ENCODE measurements at places on chromosomes 6 and 20.
A peak's percentile ranks its signal among the peaks of the same experiment; 100 is the strongest.

DNA sequence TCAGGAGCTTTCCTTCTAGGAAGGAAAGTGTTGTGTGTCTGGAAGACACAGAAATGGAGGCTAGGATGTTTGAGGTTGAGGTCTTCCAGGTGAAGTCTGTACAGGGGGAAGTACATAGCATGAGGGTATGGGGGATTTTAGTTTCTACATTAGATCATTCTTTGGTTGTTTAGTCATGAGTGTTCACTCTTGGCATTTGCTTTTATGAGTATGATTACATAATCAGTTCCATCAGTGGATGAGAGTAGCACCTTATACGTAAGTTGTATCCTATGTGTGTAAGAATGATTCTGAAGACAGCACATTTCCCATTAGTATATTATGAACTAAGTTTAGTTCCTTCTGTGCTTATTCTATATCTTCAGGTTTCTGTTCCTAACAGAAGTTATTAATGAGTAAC lies 1.9 kb downstream of the CDYL start:
- DNase-seq: peak; percentile 72

DNA sequence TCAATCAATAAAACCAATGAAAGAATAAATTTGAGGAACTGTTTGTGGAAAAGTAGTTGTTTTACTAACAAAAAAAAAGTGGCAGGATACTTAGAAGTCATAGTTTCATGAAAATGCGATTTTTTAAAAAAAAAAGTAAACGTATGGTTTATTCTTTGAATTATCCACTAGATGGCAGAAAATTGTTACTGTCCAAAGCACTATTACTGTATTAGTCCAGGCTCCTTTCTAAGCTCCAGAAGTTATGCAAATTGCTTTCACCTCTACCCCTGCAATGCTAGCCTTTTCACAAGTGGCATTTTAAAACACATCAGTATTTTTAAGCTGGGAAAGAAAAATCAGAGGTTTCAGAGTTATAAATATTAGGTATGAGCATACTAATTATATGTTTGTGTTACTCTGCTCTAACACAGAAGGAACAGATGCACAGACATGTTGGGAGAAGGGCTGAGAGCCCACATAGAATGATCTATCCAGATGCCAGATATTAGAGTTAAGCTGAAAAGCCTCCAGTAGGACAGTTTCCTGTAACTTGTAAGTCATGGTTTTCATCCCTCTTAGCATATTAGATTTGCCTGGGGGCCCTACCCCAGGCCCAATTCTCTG lies 63.9 kb downstream of the FHL5 start:
- peak; percentile 22 for DNase-seq

DNA sequence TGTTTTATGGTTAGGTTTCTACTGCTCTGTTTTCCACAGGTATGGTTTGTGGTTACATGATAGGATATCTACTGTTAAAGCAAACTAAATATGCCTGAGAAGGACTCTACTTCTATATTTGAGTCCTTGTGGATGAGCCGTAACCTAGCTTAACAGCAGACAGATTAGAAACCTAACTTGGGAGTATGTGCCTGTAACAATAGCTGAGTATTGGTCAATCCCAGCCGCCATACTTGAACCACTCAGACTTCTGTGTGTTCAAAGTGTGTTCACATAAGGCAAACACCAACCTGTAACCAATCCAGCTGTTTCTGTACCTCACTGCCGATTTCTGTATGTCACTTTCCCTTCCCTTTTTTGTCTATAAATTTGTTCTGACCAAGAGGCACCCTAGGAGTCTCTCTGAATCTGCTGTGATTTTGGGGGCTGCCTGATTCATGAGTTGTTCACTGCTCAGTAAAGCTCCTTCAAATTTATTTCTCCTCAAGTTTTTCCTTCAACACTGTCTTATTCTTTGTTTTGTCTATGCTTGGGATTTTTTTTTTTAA lies 37.1 kb downstream of the PHF3 start:
- DNase-seq: no peak

DNA sequence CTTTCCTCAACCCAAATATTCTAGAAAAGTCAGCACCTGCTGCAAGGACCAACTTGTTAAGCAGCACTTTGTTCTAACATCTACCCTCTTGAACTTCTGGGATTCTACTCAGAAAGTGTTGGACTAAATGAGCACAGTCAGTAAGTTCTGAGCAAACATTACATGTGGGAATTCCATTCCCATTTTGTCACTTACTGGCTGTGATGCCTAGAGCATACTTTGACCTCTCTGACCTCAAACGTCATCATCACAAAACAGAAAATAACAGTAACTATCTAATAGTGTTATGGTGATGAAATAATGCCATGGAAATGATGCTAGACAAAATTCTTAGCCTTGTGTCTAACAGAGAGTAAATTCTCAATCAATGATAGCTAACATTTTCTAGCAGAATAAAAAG lies 829.4 kb downstream of the EPHA7 start:
- DNase-seq: peak; percentile 20

GRCh38 chr6:109456710-109457561 lies 1.4 kb upstream of the MICAL1 start:
- peak; percentile 12 for DNase-seq

Measured in foreskin keratinocyte (primary cell).